Spleen (tissue), 13 donors: ENCODE measurements at places on chromosomes 4 and X. TPM values are rescaled to one million over a fixed set of nuclear protein-coding genes. Genes with fewer than 3 reads are reported as not detected.

DNA sequence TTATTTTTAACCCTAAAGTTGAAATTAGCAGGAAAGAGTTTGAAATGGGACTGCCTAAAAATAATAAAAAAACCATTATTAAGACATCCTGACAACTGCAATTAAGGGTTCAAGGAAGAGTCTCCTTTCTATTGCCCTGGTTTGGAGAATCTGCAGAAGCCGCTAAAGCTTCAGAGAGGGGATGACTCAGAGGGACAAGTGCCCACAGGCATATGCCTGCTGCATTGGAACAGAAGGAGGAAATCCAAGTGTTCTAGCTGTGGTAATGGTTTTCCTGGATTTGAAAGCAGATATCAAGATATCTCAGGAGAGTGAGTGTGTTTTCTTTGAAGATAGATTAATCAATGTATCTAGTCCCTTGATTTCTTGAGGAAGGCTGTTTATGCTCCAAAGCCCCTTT is 235.1 kb upstream of the TAPT1 start:
- no peak overlapping the region for H3K27ac ChIP-seq
- no peaks in the 10 kb centered on the region for H3K27me3 ChIP-seq
- H3K36me3 ChIP-seq: no peaks in the 10 kb centered on the region
- H3K4me1 ChIP-seq: no peaks in the 10 kb centered on the region
- DNase-seq: no peak

GRCh38 chr4:1451752-1452122 is 45.5 kb upstream of the NKX1-1 start:
- no peak overlapping the region for H3K27ac ChIP-seq
- no peak for DNase-seq
- no peaks in the 10 kb centered on the region for H3K36me3 ChIP-seq
- no peaks in the 10 kb centered on the region for H3K4me1 ChIP-seq

The CT47B1 gene
- total RNA-seq: not detected

DNA sequence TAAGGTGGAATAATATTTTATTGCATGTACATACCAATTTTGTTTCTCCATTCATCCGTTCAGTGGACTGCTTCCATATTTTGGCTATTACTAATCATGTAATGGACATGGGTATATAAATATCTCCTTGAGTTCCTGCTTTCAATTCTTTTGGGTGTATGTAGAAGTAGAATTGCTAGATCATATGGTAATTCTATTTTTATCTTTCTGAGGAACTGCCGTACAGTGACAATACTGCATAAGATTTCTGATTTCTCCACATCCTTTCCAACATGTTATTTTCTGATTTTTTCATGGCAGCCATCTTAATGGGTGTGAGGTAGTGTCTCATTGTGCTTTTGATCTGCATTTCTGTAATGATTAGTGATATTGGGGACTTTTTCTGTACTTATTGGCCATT is 19.2 kb downstream of the ALPK1 start:
- H3K4me1 ChIP-seq: peaks cover 70% of the 10 kb centered on the region
- H3K27me3 ChIP-seq: no peaks in the 10 kb centered on the region
- DNase-seq: no peak
- peak overlapping the region; percentile 83 for H3K27ac ChIP-seq
- H3K36me3 ChIP-seq: no peaks in the 10 kb centered on the region

DNA sequence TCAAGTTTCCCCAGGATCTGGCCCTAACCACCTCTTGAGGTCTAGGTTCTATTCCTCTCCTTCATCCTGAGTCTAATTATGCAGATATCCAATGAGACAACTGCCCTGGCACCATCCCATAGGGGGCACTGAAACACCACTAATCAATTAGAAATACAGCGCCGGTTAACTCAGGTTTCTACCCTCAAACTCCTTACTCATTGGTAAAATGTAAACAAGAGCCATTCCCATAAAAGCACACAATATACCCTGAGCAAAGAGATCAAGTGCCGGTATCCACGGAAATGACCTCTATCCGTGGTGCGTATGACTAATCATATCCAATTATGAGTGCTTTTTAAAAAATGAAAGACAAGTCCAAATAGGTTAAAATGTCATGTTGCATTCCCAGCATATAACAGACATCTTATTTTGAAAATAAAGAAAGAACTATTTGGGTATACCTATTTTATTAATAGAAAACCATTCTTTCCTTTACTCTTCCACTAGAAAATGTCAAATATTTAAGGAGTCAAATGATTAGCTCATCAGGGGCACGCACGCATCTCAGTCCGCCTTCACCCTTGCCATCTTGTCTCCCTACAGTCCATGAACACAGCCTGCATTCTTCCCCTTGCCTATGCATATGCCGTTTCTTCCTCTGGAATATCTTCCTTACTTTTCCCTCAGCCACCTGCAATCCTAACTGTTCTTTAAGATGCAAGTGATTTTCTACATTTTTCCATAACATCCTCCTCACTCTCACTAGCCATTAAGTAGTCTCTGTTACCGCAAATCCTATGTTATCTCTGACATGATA is 141.1 kb downstream of the MAML3 start:
- DNase-seq: no peak
- no peaks in the 10 kb centered on the region for H3K27me3 ChIP-seq
- peaks cover 12% of the 10 kb centered on the region for H3K4me1 ChIP-seq
- H3K36me3 ChIP-seq: no peaks in the 10 kb centered on the region
- no peak overlapping the region for H3K27ac ChIP-seq
- no peak overlapping the region for H3K4me3 ChIP-seq

GRCh38 chr4:6248394-6248793 is 21.3 kb upstream of the WFS1 start:
- H3K36me3 ChIP-seq: no peaks in the 10 kb centered on the region
- H3K27ac ChIP-seq: no peak overlapping the region
- peak; percentile 59 for DNase-seq
- H3K27me3 ChIP-seq: peaks cover 37% of the 10 kb centered on the region
